GM23338 (cell line): ENCODE measurements at places on chromosomes 6 and 20. TPM values are rescaled to one million over a fixed set of nuclear protein-coding genes. Genes with fewer than 3 reads are reported as not detected.

- H3K27ac ChIP-seq: no peak overlapping the region
- H3K27me3 ChIP-seq: no peaks in the 10 kb centered on the region
- no peaks in the 10 kb centered on the region for H3K4me1 ChIP-seq
- no peaks in the 10 kb centered on the region for H3K36me3 ChIP-seq
These were observed 57.7 kb downstream of the FAM229B start for GRCh38 chr6:112145080-112145573.

GRCh38 chr6:118507636-118508035 is 40.5 kb upstream of the PLN start:
- no peaks in the 10 kb centered on the region for H3K4me1 ChIP-seq
- no peaks in the 10 kb centered on the region for H3K27me3 ChIP-seq
- no peak overlapping the region for H3K4me3 ChIP-seq
- no peak for DNase-seq
- no peak overlapping the region for H3K27ac ChIP-seq
- H3K36me3 ChIP-seq: no peaks in the 10 kb centered on the region

GRCh38 chr20:48708630-48709029 is 119.2 kb downstream of the PREX1 start:
- H3K27me3 ChIP-seq: no peaks in the 10 kb centered on the region
- DNase-seq: no peak
- H3K4me1 ChIP-seq: no peaks in the 10 kb centered on the region
- H3K4me3 ChIP-seq: no peak overlapping the region
- H3K27ac ChIP-seq: no peak overlapping the region
- H3K36me3 ChIP-seq: no peaks in the 10 kb centered on the region

- peak; percentile 34 for DNase-seq
- H3K4me1 ChIP-seq: peaks cover 12% of the 10 kb centered on the region
- no peaks in the 10 kb centered on the region for H3K27me3 ChIP-seq
- H3K36me3 ChIP-seq: no peaks in the 10 kb centered on the region
- H3K4me3 ChIP-seq: no peak overlapping the region
These were observed 27.7 kb downstream of the HIVEP1 start for GRCh38 chr6:12039540-12040459.

DNA sequence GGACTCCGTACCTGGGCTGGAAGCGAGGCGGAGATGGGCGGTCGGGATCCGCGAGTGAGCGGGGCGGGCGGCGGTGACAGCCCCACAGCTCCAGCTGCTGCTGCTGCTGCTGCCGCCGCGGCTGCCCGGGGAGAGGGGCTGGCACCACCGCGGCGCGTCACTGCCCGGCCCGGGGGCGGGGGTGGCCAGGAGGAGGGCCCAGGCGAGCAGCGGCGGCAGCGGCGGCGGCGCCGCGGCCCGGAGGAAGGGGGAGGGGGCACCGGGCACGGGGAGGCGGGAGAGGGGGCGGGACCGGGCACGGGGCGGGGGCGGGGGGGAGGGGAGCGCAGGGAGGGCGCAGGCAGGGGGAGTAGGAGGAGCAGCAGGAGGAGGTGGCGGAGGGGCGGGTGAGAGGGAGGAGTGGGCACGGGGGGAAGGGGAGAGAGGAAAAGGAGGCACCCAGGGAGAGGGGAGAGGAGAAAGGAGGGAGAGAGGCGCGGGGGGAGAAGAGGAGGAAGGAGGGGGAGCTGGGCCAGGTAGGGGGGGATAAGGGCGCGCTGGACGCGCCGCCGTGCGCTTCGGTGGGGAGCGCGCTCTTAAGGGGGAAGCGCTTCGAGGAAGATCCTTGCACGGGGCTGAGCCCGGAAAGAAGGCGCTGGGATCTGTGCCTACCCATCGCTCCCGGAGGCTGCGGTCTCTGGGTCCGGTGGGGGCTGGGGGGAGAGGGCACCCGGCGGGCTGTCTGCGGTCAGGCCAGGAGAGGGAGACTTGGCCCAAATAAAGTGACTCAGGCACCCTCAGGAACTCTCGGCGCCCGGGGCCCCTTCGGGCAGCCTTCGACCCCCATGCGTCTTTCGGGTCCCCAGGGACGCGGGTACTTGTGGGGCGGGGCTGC is 101.5 kb downstream of the NOL4L start:
- peak overlapping the region; percentile 97 for H3K4me3 ChIP-seq
- no peaks in the 10 kb centered on the region for H3K27me3 ChIP-seq
- H3K36me3 ChIP-seq: no peaks in the 10 kb centered on the region; the same call in 1 of the 2 replicates
- peak; percentile 96 for DNase-seq
- peaks cover 40% of the 10 kb centered on the region for H3K4me1 ChIP-seq

DNA sequence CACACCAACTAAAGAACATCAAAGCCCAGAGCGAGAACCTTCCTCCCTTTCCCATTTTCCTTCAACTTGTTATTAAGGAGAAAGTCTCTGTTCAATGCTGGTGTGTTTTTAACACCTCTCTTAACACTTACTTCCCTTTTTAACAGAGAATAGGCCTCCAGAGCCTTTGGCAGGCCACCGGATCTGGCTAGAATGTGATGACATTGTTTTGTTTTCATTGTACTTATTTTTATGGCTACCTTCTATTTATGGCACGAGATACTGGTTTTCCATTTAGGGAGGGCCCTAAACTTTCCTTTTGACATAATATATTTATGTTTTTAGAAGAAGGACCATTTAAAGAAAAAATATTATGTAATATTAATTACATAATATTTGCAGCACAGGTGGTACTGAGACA is 21.6 kb downstream of the TCF15 start:
- H3K27me3 ChIP-seq: no peaks in the 10 kb centered on the region
- H3K4me3 ChIP-seq: no peak overlapping the region
- H3K36me3 ChIP-seq: no peaks in the 10 kb centered on the region

GRCh38 chr6:93964321-93964720 is 545.0 kb upstream of the EPHA7 start:
- H3K4me3 ChIP-seq: no peak overlapping the region
- no peak overlapping the region for H3K27ac ChIP-seq
- no peak for DNase-seq

DNA sequence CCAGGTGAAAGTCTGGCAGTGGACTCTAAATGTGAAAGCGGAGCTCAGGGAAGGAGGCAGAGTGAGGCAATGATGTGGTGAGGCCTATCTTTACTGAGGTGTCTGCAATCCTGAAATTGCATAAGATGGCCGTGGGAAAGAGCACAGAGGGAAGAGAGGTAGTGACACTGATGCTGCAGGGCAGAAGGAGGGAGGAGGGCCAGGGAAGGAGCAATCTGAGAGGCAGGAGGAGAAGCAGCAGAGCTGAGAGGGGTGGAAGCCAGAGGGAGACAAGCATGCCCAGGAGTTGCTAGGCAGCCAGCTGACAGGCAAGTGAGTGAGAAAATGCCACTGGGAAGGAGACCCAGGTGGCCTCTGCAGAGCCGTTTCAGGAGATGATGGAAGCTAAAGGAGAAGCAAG is 97.4 kb upstream of the CNR1 start:
- no peaks in the 10 kb centered on the region for H3K36me3 ChIP-seq
- no peak overlapping the region for H3K27ac ChIP-seq
- peak; percentile 6 for DNase-seq
- no peaks in the 10 kb centered on the region for H3K4me1 ChIP-seq
- no peak overlapping the region for H3K4me3 ChIP-seq

DNA sequence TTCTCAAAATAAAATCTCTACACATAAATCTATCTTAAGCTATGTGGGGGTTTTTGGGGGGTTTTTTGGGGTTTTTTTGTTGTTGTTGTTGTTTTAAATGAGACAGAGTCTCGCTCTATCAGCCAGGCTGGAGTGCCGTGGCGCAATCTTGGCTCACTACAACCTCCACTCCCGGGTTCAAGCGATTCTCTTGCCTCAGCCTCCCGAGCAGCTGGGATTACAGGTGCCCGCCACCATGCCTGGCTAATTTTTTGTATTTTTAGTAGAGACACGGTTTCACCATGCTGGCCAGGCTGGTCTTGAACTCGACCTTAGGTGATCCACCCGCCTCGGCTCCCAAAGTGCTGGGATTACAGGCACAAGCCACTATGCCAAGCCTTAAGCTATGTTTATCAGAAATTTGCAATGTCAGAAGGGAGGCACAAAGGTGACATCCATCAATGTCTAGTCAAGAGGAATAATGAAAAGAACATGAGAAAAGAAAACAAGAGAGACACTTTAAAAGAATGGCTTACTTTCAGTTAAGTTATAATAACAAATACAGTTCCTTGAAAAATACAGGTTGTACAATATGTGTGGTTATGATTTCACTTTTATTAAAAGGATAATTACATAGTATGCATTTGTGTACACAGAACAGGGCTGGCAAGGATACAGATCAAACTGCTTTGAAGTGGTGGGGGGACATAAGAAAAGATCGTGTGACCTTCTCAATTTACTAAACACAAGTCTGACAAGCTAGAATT is 28.6 kb downstream of the SLC23A2 start:
- no peaks in the 10 kb centered on the region for H3K27me3 ChIP-seq
- no peak overlapping the region for H3K27ac ChIP-seq
- H3K4me3 ChIP-seq: no peak overlapping the region
- H3K4me1 ChIP-seq: no peaks in the 10 kb centered on the region
- peaks cover 7% of the 10 kb centered on the region; the same call in 1 of the 2 replicates for H3K36me3 ChIP-seq

DNA sequence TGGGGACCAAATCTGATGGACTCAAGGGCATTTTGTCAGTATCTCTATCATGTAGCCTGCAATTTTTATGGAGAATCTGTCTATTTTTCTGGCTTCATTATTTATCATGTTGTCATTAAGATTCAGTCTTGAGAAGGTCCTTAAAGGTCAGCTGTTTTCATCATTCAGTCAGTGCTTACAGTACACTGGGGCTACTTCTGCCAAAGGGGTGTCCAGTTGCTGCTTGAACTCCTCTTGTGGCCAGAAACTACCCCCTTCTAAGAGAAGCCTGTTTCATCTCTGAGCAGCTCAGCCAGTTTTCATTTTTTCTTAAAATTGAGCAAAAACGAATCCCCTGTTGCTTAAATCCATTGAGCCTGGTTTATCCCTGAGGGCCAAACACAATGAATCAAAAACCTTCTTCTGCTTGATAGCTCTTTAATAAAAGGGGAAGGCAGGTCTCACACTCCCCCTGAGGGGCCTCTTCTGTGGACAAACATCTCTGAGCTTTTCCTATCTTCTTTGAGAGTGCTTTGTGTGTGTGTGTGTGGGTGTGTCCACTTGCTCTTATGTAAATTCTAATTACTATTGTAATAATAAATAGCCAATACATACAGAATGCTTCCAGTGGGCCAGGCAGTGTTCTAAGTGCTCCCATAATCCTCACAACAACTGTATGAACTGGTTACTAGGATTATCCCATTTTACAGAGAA is 172.2 kb downstream of the PLCB1 start:
- H3K36me3 ChIP-seq: no peaks in the 10 kb centered on the region
- no peaks in the 10 kb centered on the region for H3K27me3 ChIP-seq
- H3K4me1 ChIP-seq: peaks cover 12% of the 10 kb centered on the region
- H3K27ac ChIP-seq: no peak overlapping the region
- H3K4me3 ChIP-seq: no peak overlapping the region

- H3K27me3 ChIP-seq: no peaks in the 10 kb centered on the region
- no peak overlapping the region for H3K27ac ChIP-seq
- no peak for DNase-seq
- no peaks in the 10 kb centered on the region for H3K36me3 ChIP-seq
These were observed 169.7 kb downstream of the HAO1 start for GRCh38 chr20:7770578-7770977.

GRCh38 chr6:139635401-139636130 is 261.1 kb upstream of the CITED2 start:
- no peak for DNase-seq
- no peak overlapping the region for H3K27ac ChIP-seq
- no peak overlapping the region for H3K4me3 ChIP-seq
- no peaks in the 10 kb centered on the region for H3K27me3 ChIP-seq

- no peak for DNase-seq
- H3K4me1 ChIP-seq: no peaks in the 10 kb centered on the region
- H3K27me3 ChIP-seq: no peaks in the 10 kb centered on the region
- H3K4me3 ChIP-seq: no peak overlapping the region
- no peaks in the 10 kb centered on the region for H3K36me3 ChIP-seq
- no peak overlapping the region for H3K27ac ChIP-seq
These were observed 100.0 kb upstream of the JARID2 start for GRCh38 chr6:15145821-15146220.

- no peak overlapping the region for H3K27ac ChIP-seq
- no peaks in the 10 kb centered on the region for H3K27me3 ChIP-seq
- peak overlapping the region; percentile 74 for H3K4me3 ChIP-seq
- H3K4me1 ChIP-seq: peaks cover 62% of the 10 kb centered on the region
- no peak for DNase-seq
- H3K36me3 ChIP-seq: no peaks in the 10 kb centered on the region
These were observed 828 bp downstream of the ASCC3 start for GRCh38 chr6:100880149-100880852.

GRCh38 chr6:132813173-132813856 is 1.1 kb upstream of the RPS12 start:
- no peaks in the 10 kb centered on the region for H3K27me3 ChIP-seq
- peak overlapping the region; percentile 92 for H3K27ac ChIP-seq
- peak; percentile 60 for DNase-seq
- peaks cover 35% of the 10 kb centered on the region for H3K36me3 ChIP-seq

GRCh38 chr6:28635547-28636158 is 110.0 kb downstream of the GPX5 start:
- peaks cover 64% of the 10 kb centered on the region for H3K27me3 ChIP-seq
- H3K36me3 ChIP-seq: no peaks in the 10 kb centered on the region
- H3K27ac ChIP-seq: no peak overlapping the region
- peak; percentile 60 for DNase-seq

DNA sequence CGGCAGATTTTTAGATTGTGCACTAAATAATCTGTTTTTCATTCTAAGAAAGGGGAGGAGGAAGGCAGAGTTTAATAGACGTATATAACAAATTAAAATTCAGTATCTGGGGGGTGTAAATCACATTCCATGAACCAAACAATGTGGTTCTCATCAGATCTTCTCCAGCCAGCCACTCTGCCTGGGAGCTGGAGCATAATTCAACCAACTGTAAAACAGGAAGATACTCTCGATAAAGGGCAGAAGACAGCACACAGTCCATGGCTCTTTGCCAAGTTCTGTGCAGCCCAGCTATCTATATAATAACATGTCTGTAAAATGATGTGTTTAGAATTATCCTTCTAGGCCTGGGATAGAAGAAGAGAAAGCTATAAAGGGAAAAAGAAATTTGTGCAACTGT is 289.9 kb upstream of the ZFP64 start:
- no peaks in the 10 kb centered on the region for H3K27me3 ChIP-seq
- H3K27ac ChIP-seq: no peak overlapping the region
- H3K4me1 ChIP-seq: no peaks in the 10 kb centered on the region
- no peaks in the 10 kb centered on the region for H3K36me3 ChIP-seq
- no peak for DNase-seq

Gene CASS4
- 0.12 TPM in 1 of 2 replicates, not detected in the other for total RNA-seq

Gene FOXO3
- 20.2 and 20.4 TPM in 2 replicates for total RNA-seq

Gene BRPF3
- total RNA-seq: 33.2 and 47.5 TPM in 2 replicates

Gene SYCP2L
- 4.9 and 11.0 TPM in 2 replicates for total RNA-seq

Gene ACTL10
- total RNA-seq: 0.08 and 1.9 TPM in 2 replicates

Gene BFSP1
- total RNA-seq: 4.9 and 5.0 TPM in 2 replicates

Gene ZGPAT
- 25.5 and 39.2 TPM in 2 replicates for total RNA-seq

Gene C20orf202
- not detected in 2 replicates for total RNA-seq

Gene SIRPB1
- total RNA-seq: not detected in 2 replicates

Gene TBXT
- total RNA-seq: 0.39 TPM in 1 of 2 replicates, not detected in the other

Gene FAM162B
- 5.9 and 6.3 TPM in 2 replicates for total RNA-seq

Gene OPN5
- not detected in 2 replicates for total RNA-seq

Gene PI3
- not detected in 2 replicates for total RNA-seq

Gene PSORS1C2
- total RNA-seq: not detected in 2 replicates

Gene LPA
- total RNA-seq: 0.17 and 0.27 TPM in 2 replicates

Gene PCSK2
- total RNA-seq: 0.54 and 1.1 TPM in 2 replicates
